Coronary artery (tissue), 2 donors: ENCODE measurements at places on chromosomes 5 and 9.

GRCh38 chr5:5899716-5900115, 477.2 kb downstream of the ICE1 start:
- no peak for DNase-seq

GRCh38 chr5:4081059-4081458, 485.4 kb downstream of the IRX1 start:
- DNase-seq = no peak

- no peak for DNase-seq
Measured at GRCh38 chr9:2655411-2655901, 33.9 kb downstream of the VLDLR start.

DNA sequence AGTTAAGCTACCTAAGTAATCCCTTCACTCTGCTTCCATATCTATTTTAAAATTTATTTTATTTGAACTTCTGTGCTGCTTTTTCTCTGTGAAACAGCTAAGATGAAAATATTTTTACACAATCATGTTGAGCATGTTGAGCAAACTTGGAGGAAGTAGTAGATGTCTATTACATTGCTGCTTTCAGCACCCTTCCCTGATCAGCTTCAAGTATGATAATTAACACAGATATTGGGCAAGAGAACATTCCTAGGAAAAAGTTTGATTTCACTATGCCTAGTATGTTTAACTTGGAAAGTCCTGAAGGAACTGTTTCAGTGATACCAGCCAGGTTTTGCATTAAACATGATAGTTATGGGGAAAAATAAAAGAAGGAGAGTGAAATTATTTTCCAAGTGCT, 283.6 kb downstream of the ELAVL2 start:
- no peak for DNase-seq

GRCh38 chr5:39775086-39775796, 350.5 kb upstream of the DAB2 start:
- DNase-seq = no peak

- no peak for DNase-seq
Measured at GRCh38 chr5:122909470-122910100, 64.2 kb downstream of the SNX24 start.

DNA sequence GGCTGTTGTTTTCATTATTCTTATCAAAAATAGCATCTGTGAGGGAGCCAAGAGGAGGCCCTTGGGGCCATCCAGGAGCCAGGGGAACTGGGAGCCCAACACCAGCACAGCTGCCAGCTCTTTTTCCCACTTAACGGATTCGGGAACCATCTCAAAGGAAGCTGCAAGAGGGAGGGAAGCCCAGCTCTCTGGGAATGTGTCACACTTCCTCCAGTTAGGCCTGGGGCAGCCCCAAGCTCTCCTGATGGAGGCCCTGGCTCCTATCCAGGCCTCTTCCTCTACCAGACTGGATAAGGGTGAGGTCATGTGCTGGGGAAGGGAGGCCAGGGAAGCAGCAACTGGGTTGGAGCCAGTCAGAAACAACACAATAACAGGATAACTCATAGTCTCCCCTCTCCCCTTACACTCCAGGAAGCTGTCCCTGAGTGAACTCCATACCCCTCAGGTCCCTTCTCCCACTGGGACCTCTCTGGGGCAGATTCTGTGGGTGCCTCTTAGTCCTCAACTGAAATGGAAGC, 12.7 kb downstream of the CSF2 start:
- DNase-seq = no peak

DNA sequence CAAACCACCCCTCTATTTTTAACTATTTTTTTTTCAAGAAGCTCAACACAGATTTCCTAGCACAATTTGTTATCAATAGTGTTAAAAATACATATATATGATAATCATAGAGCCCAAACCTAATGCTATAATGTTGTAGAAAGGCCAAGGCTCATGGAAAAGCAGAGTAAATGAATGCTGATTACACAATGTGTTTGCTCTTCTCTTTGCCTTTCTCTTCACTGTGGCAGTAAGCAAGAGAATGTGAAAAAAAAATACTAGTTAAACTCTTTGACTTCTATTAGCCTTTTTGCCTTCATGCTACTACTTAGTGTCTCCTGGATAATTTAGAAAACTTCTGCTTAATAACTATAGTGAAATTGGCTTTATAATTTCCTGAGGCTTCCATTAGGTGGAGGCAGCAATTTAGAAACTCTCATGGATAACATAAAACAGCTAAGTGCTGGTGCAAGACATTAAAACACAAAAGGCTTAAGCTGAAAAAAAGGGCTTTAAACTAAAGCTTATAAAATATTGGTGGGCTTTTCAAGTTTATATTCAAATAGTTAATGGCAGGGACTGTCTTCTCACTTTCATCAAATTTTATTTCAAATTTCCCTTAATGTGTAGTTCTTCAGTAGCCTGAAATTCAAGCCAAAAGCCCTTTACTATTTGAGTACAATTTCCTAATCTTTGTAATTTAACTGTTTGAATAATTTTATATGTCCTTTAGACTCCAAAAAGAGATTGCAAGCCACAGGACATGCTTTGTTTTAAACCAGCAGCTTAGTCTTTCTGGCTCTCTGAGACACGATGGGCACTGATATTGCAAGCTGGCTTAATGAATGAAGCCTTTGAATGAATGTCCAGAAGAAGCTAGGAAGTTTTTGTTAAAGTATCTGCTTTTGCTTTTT, 2031.8 kb upstream of the CDH6 start:
- DNase-seq = no peak

DNA sequence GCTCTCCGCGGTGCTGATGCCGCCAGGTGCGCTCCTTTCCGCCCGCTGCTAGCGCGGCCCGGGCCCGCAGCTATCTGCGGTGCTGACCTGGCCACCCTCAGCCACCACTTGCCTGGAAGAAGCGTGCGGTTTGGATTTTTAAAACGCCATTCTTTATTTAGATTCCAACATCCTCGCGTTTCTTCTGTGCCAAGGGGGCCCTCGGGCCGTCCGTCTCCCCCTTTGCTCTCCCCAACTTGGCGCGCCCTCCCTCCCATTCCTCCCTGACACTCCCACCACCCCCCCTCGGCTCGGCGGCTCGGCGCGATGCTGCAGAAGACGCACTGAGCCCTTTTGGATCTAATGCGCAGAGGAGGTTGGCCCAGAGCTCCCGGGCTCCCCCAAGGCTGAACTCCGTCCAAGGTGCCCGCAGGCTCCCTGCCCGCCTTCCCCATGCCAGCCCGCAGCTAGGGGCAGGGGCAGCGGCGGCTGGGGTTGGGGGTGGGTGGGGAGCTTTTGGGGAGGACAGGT, at the start of gene BARHL1:
Gene BARHL1 (plus strand): TSS at position 331 of the 510 bp plus-strand sequence. CDS start 192 bp downstream, outside the sequence.
- DNase-seq = no peak

DNA sequence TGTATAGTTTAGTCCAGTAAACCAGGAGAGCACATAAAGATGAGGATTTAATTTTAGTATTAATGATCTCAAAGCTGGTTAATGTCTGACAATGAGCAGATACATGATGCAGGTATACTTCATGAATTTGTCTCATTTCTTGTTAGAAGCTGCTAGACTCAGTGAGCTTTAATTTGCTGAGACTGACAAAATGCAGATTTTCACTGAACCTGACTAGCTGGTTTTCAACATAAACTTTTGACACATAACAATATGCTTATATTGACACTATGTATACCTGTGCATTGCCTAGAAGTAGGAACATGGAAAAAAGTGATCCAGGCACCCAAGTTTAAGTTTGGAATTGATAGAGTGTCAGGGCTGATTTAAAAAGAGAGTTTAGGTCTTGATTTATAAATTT, 10.8 kb downstream of the UBLCP1 start:
- no peak for DNase-seq

DNA sequence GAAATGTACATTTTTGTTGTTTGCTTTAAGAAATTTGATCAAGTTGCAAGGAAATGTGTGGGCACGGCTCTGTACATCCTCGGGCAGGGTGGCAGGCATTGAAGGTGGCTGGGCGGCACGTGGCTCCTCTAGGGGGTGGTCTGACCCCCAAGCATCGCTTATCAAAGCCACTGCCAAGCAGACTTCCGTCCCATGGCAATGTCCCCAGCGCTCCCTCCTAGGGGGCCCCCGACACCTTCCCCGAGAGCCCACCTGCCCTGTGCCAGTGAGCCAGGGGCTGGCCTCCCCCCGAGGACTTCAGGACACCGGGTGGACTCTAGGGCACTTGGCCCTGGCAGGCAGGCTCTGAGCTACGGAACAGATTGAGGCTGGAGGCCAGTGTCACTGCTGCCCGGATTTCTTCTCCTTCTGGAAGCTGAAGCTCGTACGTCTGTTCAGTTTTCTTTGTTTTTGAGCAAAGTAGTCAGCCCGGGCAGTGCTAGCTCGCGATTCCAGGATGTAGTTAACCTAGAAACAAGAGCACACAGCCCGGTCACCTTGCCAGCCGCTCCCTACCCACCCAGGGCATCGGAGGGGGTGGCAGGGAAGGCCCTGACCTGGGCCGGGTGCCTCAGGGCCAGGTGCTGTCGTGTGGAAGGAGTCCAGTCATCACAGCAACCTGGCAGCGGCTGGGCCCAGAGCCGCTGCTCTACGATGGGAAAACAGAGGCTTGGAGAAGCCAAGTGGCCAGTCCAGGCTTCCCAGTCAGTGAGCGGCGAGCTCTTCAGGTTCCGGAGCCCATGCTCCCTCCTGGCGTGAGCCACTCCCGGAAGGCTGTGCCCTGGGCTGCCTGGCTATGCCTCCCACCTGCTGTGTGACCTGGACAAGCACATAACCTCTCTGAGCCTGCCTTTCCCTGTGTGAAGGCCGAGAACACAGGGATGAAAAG, 177.1 kb downstream of the GAPVD1 start:
- DNase-seq = peak; percentile 62
